ENCODE measurements at places on chromosomes 13 and 19.

GRCh38 chr19:11657307-11657706, 60.0 kb downstream of the ZNF627 start:
- DNase-seq, result no peak

GRCh38 chr19:23788411-23788810, 29.7 kb upstream of the ZNF681 start:
- DNase-seq, result no peak

DNA sequence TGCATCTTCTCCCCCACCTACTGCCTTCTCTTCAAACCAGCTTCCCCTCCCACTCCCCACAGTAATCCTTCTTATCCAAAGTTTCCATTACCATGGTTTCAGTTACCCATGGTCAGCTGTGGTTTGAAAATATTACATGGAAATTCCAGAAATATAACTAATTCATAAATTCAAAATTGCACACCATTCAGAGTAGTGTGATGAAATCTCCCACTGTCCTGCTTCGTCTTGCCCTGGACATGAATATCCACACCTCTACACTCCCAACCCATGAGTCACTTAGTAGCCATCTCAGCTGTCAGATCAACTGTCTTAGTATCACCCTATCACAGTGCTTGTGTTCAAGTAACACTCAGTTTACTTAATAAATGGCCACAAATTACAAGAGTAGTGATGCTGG, 3.8 kb upstream of the KCTD12 start:
- DNase-seq, result no peak

DNA sequence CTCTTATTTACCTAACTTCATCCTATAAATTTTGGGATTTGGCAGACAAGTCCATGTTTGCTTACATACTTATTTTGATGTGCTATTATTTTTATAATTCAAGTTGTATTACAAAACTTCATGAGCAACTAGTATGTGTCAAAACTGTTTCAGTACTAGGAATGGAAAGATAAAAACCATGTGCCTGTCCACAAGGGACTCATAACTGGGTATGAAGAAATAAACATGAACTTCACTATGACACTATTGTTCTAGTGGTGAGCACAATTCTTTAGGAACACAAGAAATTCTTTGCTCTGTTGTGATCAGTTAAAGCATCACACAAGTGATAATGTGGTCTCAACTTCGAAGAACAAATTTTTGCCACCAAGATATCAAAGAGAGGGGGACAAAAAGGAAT, 97.5 kb upstream of the FBXL3 start:
- no peak for DNase-seq

DNA sequence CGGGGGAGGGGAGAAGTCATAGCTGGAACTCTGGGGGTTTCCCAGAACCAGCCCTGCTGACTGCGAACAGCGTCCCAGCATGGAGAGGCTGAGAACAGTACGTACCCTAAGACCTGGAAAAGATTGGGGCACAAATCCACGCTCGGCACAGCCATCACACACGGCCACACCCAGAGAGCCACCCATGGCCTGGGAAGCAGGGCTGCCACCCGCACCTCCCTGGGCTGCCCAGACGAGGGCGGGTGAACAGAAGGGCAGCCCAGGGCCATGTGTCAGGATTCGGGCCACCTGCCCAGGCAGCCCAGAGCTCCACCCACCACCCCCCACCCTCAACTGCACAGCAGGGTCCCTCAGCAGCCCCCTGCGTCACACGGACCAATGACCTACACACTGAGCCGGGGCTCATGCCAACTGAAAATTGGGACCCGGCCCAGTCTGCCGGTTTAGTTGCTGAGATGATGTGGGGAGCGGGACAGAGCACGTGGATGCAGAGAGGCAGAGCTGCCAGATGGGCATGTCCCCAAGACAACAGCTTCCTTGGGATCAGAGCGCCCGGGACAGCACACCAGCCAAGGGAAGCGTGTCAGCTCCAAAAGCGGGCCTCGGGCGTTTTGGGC, 8.5 kb downstream of the UBXN6 start:
- DNase-seq, result no peak

GRCh38 chr13:30803749-30804148, 68.4 kb downstream of the ALOX5AP start:
- DNase-seq, result no peak

DNA sequence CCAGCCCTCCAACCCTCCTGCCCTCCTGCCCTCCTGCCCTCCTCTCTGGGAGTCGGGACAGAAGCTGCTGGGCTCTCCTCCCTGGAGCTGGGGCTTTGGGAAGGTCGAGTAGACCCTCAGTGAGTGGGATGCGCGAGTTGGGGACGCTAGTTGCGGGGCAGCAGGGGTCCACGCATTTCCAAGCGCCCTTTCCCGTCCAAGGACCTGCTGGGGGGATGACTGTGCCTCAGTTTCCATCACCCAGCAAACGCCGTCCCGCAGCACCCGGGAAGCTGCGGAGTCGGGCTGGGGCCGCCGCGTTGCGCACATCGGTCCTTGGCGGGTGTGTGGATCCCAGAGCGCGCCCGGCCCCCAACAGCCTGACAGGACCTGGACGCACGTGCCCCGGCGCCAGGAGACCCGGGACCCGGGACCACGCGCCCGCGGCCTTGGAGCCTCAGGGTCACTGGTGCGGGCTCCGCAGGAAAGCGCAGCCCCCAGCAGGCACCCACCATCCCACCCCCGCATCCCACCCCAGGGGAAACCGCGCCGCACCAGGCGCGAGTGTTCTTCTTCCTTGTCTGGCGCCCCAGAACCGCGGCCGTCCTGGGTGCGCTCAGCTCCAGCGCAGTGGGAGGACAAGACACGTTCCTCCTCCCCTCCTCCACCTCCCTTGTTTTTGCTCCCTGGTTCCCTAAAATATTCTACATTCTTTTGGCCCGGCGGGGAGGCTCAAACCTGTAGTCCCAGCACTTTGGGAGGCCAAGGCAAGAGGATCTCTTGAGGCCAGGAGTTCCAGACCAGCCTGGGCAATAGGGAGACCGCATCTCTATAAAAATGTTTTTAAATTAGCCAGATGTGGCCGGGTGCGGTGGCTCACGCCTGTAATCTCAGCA, 9.2 kb downstream of the ONECUT3 start:
- no peak for DNase-seq

DNA sequence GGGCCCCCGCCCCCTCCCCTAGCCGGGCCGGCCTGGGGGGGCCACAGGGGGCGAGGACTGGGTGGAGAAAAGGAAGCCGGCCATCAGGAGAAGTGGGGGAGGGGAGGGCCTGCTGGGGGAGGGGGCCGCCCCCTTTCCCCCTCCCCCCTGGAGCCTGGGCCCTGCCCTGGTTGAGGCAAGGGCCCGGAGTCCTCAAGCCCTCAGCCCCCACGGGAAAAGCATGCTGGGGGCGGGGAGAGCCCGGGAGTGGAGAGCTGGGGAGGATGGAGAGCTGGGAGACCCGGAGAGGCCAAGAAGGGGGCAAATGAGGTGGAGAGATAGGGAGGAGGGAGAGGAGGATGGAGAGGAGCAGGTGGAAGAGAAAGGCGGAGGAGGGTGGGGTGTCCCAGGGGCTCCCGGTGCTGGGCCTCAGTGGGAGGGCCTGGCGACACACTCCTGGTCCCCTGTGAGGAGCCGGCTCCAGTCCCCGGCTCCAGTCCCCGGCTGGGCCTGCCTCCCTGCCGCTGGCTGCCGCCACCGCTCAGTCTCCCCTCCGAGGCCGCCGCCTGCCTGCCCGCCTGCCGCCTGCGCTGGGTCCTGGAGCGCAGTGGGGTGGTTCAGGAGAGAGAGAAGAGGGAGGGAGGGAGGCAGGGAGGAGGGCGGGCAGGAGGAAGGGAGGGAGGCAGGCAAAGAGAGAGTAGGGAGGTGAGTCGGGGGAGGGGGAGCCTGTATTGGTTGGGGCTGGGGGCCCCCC, at the start of gene GRIK5:
Gene GRIK5 (minus strand): TSS at position 588 of the 733 bp plus-strand sequence. CDS start 4,436 bp downstream, outside the sequence.
- DNase-seq, result no peak

DNA sequence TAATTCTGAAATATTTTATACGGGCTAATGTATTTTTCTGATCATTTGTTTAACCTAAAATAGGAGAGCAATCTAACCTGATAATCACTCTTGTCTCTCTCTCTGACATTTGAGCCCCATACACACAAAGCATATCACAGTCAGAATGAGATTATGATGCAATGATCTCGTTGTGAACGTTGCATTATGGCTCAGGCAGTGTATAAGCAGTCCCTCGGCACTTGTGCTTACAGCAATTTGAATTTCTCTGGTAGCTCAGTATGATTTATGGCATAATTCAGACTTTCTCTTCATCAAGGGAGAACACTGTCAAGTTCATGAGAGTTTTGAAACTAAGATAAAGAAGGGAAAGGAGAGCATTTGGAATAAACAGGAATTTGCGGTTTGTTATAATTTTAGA, 256.1 kb downstream of the DACH1 start:
- no peak for DNase-seq

GRCh38 chr19:42313096-42313839, at the start of gene TMEM145:
TSS of gene TMEM145 (plus strand) at chr19:42313309. CDS start at chr19:42313377, 68 bp downstream.
- DNase-seq, result peak; percentile 20

DNA sequence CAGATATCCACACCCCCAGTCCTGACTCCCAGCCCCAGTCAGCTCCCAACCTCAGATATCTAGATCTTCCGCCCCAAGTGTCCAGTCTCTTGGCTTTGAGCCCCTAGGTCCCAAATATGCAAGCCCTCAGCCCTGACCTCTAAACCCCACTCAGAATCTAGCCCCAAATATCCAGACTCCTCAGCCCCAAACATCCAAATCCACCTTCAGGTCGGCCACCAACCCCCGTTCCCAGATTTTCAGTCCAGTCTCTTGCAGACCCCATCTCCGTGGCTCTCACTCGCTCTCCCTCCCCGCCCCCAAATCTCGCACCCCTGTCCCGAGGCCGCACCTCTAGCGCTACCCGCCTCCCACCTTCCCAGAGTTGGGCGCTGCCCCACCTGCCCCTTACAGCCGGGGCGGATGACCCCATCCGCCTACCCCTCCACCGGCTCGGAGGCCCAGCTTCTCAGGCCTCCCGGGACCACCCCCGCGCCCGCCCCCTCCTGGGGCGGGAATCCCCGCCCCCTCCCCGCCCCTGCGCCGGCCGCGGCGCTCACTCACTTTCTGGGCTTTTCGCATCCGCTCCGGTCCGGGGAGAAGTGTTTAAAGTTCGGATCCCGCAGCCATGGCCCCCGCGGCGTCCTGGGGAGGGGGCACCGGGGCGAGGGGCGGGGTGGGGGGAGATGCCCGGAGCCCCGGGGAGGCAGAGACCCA, 604 bp downstream of the ERFL start:
- no peak for DNase-seq

DNA sequence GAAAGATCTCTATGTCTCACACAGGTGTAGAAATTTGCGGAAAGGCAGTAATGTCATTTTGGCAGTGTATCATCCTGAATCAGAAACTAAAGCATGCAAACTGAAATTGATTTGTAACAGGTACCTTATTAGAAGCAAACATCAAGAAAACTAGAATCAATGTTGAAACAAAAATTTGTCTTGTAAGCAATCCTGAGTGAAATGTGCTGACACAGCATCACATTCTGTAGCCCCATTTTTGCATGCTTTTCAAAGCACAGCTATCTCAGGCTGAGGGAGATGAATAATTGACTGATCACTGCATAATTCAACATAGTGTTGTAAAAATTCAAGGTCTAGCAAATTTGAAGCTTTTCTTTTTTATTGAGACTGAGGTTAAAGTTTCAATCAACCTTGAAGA, 539.7 kb downstream of the DACH1 start:
- DNase-seq, result no peak

GRCh38 chr13:38752686-38753085, 65.8 kb downstream of the FREM2 start:
- DNase-seq, result no peak

DNA sequence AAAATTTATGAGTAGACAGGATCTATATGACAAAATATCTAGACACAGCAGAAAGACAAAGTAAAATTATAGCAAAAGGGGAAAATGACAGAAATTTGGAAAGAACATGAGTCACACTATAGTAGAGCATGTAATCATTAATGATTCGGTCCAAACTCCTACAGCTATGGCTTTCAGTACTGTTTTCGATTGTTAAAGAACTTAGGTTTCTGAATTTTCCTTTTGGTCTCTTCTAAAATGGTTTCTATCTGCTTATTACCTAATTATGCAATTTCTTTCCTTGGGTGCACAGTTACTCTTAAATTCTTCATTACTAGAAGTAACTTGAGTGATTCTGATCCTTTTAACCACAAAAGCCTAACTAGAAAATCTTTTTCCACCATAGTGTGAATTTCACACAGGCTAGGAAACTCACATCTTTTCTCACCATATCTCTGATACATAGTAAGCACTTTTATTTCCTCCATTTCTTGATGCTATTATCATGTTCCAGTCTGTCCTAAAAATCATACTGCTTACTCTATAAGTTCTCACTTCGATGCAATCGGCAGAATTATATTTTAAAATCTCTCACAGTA, 1101.4 kb downstream of the PCDH9 start:
- no peak for DNase-seq

- DNase-seq, result no peak
These were observed 137.3 kb downstream of the KDM4B start for GRCh38 chr19:5106191-5106726.

GRCh38 chr19:15404097-15404779, 14.6 kb downstream of the AKAP8L start:
- DNase-seq, result no peak

DNA sequence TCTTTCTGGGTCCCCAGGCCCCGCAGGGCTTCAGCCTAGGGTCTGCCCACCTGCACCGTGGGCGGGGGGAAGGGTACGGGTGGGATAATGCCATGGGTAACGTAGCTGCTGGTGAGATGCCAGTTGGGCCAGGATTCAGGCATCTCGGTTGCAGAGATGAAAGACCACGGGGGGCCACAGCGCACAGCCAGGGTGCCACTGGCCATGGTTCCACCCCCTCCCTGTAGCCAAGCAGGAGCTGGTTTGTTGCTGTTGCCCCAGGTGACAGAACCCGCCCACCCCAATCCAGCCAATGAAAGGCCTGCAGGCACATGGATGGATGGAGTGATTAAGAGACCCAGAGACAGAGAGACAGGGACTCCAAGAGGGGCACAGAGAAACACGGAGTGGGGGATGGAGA, 1.0 kb upstream of the CGB7 start:
- no peak for DNase-seq

DNA sequence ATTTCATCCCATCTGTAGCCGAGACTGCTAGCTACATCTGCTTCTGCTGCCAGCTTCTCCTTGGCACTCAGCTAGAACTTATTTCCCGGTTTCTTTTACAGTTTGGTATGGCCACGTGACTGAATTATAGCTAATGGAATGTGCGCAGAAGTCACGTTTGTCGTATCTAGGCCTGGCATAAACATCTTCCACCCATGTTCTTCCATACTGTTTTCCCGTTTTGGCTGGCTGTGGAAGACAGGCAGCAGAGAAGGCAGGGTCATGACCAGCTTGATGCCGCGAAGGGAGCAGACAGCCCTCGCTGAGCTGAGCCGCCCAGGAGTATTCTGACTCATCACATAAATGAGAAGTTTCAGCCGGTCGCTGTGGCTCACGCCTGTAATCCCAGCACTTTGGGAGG, 186.7 kb downstream of the RFC3 start:
- no peak for DNase-seq

- no peak for DNase-seq
These were observed 582 bp upstream of the PTPRH start for GRCh38 chr19:55209693-55210472.

- DNase-seq, result no peak
These were observed 6.0 kb upstream of the KATNAL1 start for GRCh38 chr13:30313311-30313710.

GRCh38 chr19:3129112-3129511, 6.7 kb upstream of the GNA15 start:
- peak; percentile 48 for DNase-seq

DNA sequence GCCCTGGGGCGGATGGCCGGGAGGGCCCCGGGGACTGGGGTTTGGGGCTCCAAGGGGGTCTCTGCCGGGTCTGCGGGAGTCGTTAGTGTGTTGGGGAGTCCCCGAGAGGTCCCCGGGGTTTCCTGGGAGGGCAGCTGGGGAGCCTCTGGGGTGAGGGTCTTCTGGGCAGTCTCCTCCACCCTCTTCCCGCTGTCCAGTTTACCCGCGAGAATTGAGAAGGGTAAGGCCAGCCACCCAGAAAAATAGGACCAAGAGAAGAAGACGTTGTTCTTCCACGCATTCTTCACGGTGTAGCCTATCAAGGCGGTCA, 1.0 kb upstream of the ETFB start:
- no peak for DNase-seq

Data from CD4-positive, alpha-beta T cell treated with Interleukin-2 at 100 ng/mL for 4 hours (primary cell).